ENCODE measurements at places on chromosomes 4 and X.

DNA sequence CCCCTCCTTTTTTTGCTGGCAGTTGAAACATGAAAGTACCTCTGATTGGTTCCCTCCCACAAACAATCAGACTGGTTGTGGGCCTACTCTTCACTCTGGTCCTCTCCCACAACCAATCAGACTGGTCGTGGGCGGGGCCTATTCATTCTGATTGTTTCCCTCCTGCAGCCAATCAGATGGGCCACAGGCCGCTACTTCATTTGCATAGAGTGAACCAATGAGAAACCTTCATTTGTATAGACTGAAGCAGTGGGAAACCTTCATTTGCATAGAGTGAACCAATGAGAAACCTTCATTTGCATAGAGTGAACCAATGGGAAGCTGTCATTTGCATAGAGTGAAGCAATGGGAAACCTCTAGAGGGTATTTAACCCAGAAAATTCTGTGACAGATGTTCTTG is 55.2 kb downstream of the TRMT44 start:
- no peak for DNase-seq

- no peak for DNase-seq
These were observed 43.9 kb upstream of the MTMR1 start for GRCh38 chrX:150649096-150649870.

GRCh38 chr4:17356926-17357325 is 155.0 kb downstream of the QDPR start:
- DNase-seq = no peak

DNA sequence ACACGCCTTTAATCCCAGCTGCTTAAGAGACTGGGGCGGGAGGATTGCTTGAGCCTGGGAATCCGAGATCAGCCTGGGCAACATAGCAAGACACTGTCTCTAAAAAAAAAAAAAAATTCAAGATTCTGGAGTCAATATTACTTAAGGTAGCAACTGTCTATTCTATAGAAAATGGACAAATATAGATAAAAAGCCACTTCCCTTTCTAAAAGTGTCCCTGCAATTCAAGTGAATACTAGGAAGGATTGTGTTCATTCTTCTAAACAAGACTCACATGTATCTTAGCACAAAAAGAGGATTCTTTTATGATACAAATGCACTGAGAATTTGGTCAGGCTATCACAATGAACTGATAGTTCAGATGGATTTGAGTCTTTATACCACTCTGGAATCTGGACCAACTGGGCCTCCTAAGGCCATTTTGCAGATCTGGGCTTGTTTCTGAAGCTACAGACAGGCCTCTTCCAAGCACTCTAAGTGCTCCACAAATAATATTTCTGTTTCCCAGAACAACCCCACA is 7.0 kb downstream of the PKD2 start:
- DNase-seq = no peak

- DNase-seq = no peak
These were observed 5.8 kb upstream of the CXCL8 start for GRCh38 chr4:73734530-73735001.

DNA sequence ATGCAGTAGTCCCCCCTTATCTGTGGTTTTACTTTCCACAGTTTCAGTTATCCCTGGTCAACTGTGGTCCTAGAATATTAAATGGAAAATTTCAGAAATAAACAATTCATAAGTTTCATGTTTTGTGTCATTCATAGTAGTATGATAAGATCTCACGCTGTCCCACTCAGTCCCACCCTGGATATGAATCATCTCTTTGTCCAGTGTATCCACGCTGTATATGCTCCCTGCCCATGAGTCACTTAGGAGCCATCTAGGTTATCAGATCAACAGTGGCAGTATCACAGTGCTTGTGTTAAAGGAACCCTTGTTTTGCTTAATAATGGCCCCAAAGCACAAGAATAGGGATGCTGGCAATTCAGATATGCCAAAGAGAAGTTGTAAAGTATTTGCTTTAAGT is 16.2 kb upstream of the SYTL4 start:
- no peak for DNase-seq

DNA sequence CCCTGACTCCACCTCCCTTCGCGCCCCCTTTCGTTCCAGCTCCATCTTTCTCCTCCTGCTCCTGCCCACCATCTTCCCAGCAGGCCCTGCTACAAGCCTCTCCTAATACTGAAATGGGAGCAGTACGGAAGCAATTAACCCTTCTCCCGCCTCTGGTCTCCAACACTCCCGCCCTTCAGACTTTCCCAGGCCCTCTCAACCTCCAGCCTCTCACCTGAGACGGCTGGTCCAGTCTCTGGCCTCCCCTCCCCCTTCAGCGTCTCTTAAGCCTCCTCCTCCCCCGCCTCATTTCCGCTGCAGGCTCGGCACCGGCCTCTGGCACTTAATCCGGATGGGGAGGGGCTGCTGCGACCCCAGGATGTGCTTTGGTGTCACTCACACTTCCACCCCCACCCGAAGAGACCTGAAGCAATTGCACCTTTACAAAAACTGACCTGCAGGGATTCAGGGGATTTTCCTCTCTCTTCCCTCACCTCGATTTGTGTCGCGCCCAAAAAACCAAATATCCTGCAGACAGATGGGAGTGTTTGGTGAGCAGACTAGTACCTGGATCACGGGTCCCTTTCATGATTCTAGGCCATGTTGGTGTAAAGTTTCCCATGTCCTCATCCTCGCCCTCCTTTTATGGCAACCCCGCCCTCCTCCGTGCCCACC is 657 bp downstream of the TCEAL8 start:
- peak; percentile 28 for DNase-seq

DNA sequence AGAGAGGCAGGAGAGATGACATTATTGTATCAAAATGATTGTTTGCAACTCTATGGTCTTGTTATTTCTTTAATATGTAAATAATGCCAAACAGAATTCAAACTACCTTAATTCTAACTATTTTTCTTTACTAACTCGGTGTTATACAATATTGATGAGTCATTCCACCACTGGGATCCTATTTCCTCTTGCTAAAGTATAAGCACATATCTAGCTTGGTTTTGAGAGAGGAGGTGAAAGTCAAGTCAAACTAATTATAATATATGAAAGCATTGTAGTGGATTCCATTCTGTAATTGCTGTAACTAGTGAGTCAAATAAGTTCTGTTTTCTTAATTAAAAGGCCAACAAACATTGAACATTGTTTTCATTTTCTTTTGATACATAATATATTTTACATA is 837.6 kb downstream of the PDHA2 start:
- DNase-seq = no peak

DNA sequence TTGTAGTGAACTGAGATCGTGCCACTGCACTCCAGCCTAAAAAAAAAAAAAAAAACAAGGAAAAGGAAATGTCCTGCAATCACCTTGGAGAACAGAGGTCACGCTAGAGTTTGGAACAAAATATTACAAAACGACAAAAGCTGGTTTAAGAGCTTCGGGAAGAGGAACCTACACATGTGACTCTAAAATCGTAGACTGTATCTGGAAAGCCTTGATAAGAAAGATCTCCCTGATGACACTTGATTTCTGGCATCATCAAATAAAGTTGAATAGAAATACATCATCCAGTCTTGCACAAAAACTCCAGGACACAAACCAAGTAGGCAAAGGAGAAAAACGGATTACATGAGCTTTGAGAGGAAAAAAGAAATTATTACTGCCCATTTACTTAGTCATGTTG is 31.1 kb upstream of the DOCK11 start:
- DNase-seq = no peak

DNA sequence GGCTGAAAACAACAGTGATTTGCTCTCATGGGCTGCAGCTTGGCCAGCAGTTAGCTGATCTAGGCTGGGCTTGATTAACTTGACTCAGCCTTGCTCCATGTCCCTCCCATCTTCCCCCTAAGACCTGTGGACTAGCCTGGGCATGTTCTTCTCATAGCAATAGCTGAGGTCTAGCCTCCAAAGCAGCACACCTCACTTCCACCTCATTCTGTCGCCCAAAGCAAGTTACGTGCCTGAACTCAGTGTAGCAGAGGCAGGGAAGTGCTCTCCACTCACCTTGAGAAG is 62.2 kb downstream of the EVC start:
- DNase-seq = no peak

DNA sequence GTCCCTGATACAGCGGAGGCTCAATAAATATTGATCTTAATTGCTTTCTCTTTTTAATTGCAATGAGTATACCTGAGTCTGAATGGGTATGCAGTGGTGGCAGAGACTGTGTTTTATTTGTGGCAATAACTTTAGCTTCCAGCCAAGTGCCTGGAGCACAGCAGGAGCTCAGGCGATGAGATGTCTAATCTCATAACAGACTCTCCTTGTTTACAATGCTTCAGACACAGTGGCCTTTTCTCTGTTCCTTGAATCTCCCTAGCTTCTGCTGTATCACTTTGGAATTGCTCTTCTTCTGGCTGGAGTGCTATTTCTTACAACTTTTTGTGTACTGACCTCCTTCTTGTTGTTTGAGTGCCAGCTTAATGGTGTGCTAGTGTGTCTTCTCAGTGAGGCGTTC is 91.5 kb upstream of the UNC5C start:
- no peak for DNase-seq

GRCh38 chrX:87808576-87809243 is 291.1 kb downstream of the KLHL4 start:
- DNase-seq = no peak

DNA sequence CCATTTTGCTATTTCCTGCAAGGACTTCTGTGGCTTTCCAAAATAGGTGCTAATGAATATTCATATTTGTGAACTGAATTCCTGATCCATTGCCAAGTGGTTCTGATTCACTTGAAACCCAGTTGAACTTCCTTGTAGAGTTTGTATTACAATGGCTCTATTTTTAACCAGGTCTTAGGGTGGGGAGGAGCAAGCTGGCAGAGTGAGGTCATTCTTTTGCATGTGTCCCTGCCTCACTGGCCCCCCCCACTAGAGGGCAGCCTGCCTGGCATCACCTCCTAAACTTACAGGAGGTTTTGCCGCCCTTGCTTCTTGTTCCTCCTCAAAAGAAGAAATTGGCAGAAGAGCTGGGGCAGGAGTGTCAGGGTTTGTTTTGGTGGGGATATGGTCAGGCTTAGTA is 10.5 kb downstream of the PTTG2 start:
- DNase-seq = no peak

DNA sequence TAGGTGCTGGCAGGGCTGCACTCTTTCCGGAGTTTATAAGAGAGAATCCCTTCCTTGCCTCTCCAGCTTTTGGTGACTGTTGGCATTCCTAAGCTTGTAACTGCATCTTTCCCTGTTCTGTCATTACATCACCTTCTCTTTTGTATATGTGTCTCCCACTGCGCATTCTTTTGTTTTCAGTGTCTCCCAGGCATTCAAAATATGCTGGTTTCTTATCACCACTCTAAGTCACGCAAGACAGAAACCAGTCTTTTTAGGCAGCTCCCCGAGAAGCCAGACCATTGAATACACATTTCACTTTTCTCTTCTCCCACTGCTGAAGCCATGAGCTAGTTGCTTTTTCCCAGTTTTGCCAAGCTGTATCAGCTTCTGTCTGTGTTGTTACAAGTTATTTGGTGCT is 71.0 kb downstream of the LAS1L start:
- no peak for DNase-seq

- no peak for DNase-seq
These were observed 959.0 kb downstream of the FAT4 start for GRCh38 chr4:126273746-126274145.

DNA sequence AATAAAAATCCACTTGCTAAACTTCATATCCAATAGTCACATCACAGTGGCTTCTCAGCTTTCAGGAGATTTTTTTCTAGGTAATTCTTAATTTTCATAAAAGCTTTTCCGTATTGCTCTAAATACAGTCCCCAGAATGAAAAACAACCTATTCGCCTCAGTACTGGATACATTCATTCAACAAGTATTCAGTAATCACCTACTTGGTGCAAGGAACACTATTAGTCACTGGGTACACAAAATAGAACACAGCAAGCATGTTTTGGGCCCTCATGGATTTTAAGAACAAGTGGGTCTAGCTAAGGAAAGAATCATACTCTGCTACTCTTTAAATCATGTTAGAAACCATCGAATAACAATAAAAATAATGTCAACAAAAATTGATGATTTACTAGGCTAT is 2.8 kb upstream of the BEX3 start:
- DNase-seq = no peak

DNA sequence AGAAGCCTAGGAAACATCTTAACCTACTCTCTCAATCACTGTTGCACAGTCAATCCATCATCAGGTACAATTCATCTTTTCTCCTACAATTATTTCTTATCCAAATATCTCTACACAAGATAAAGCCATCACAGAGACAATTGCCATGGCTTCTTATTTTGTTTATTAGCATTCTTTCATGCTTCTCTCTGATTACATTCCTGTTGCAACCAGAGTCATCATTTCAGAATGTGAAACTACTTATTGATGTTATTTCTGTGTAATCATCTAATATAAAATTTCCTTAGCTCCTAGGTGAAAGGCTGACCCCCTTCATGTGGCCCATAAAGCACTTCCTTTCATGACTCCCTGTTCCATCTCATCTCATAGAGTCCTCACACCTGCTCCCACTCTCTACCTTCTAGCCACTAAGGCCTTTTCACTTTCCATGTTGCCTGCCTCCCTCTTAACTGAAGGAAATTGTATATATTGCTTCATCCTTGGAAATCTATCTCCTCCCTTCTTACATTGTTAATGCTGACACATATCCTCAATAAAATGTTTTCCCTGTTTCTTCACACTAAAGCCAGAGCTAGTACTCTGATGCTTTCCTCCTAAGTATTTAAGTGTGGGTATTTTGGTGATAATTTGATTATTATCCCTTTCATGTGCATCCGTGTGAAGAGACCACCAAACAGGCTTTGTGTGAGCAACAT is 829.9 kb downstream of the FAT4 start:
- no peak for DNase-seq

- no peak for DNase-seq
These were observed 49.3 kb downstream of the ELOVL6 start for GRCh38 chr4:110149089-110149488.

- DNase-seq = no peak
These were observed 127.1 kb downstream of the ATRX start for GRCh38 chrX:77658886-77659285.

- DNase-seq = no peak
These were observed 72.8 kb downstream of the TSPAN5 start for GRCh38 chr4:98585596-98585995.

DNA sequence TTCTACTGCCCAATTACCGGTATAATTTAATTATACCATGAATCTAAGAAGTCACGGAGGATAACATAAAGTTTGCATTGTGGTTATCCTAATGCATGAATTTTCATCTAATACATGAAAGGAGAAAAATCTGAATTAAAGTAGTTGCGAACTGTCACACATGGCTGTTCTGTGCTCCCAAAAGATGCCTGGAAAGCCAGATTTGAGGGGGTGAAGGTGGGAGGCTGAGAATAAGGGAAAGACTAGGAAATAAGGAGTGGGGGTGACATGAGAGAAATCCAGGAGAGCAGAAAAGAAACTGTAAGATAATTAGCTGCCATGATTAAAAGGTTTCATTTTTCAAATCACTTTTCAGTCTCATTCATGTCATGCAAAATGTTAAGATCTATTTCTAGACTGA is 1582.7 kb downstream of the STIM2 start:
- no peak for DNase-seq

GRCh38 chr4:47390428-47391125 is 72.9 kb downstream of the COMMD8 start:
- no peak for DNase-seq

DNA sequence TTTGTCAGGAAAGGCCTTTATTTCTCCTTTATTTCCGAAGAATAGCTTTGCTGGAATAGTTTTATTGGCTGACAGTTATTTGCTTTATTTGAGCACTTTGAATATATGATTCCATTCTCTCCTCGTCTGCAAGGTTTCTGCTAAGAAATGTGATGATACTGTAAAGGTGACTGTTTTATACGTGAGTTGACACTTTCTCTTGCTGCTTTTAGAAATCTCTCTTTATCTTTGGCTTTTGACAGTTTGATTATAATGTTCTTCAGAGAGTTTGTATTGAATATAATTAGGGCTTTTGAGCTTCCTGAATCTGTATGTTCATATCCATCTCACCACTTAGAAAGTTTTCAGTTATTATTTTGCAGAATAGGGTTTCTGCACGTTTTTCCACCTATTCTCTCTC is 1003.7 kb upstream of the SLIT2 start:
- no peak for DNase-seq

Data from GM10248 (cell line).